A549 treated with Hydrocortisone at 1 μM for 4 hours (cell line): ENCODE measurements at places on chromosomes 5 and 9. TPM values are rescaled to one million over a fixed set of nuclear protein-coding genes. Genes with fewer than 3 reads are reported as not detected.

LRRC19 gene
- total RNA-seq = not detected in 5 replicates

NTRK2 gene
- 0.01 to 0.03 TPM (median 0.02 TPM) in 3 of 5 replicates, not detected in the others for total RNA-seq

IRX1 gene
- total RNA-seq = not detected in 5 replicates

BBLN gene
- 34.6 to 71.9 TPM (median 63.7 TPM) in 5 replicates for total RNA-seq

ADRB2 gene
- 0.97 to 1.6 TPM (median 1.0 TPM) in 5 replicates for total RNA-seq

IFNB1 gene
- total RNA-seq = not detected in 5 replicates

QRFP gene
- not detected in 5 replicates for total RNA-seq

KCNN2 gene
- 0.06 to 0.16 TPM (median 0.07 TPM) in 4 of 5 replicates, not detected in the other for total RNA-seq
